ENCODE measurements at places on chromosomes 2 and 18.
A peak's percentile ranks its signal among the peaks of the same experiment; 100 is the strongest.

DNA sequence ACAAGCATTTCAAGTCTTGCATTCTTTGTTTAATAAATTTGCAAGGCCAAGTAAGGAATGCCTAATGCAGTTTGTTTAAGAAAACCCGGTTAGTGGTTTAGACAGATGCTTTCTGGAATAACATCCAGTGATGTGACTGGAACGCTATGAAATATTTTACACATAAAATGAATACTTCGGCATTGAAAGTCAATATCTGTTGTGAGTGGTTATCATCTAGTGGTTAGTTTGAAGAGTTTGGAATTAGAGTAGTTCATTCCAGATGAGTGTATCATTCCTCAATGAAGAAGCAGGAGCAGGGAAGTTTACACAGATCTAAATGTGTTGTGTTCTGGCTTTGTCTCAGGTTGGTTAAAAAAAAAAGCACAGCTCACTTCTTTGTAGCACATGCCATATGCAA, 608.0 kb upstream of the PIK3C3 start:
- DNase-seq: no peak

- DNase-seq: no peak
These were observed 16.9 kb upstream of the GNAL start for GRCh38 chr18:11672198-11672597.

DNA sequence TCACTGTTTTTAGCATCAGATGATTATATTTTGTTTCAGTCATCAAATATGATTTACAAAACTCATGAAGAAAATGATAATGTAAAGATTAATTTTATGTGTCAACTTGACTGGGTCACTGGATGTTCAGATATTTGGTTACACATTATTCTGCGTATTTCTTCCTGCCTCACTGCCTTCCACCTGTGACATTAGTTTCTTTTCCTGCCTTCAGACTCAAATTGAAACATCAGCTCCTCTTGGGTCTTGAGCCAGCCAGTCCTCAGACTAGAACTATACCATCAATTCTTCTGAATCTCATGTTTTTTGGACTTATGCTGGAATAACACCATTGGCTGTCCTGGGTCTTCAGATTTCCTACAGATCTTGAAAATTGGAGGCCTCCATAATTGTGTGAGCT, 96.7 kb downstream of the ZNF385B start:
- DNase-seq: no peak

DNA sequence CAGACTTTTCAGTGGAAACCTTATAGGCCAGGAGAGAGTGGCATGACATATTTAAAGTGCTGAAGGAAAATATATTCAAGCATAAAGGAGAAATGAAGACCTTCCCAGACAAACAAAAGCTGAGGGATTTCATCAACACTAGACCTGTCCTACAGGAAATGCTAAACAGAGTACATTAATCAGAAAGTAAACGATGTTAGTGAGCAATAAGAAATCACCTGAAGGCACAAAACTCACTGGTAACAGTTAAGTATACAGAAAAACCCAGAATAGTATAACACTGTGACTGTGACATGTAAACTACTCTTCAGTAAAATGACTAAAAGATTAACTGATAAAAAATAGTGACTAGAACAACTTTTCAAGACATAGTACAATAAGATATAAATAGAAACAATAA, 87.4 kb downstream of the ATP8B1 start:
- no peak for DNase-seq

DNA sequence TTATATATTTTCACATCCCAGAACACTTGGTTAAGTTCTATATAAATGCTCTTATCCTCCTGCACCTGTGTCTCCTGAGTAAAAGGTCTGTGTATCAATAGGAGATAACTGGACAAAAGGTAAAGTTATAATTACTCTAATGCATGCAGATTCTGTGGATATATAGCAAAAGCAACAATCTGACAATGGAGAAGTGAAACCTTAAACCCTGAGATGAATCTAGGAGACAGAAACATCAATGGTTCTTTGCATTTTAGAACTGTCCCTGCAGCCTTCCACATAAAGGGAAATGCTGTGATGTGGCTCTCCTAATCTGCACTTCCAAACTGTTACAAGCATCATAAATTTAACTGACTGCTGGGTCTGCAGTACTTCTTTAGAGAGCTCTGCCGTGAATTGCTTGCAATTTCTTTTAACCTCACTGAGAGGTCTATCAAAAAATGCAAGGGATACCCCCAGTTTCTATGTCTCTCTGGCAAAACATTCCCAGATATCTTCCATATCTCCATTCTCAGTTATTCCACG, 42.8 kb upstream of the FSIP2 start:
- no peak for DNase-seq

DNA sequence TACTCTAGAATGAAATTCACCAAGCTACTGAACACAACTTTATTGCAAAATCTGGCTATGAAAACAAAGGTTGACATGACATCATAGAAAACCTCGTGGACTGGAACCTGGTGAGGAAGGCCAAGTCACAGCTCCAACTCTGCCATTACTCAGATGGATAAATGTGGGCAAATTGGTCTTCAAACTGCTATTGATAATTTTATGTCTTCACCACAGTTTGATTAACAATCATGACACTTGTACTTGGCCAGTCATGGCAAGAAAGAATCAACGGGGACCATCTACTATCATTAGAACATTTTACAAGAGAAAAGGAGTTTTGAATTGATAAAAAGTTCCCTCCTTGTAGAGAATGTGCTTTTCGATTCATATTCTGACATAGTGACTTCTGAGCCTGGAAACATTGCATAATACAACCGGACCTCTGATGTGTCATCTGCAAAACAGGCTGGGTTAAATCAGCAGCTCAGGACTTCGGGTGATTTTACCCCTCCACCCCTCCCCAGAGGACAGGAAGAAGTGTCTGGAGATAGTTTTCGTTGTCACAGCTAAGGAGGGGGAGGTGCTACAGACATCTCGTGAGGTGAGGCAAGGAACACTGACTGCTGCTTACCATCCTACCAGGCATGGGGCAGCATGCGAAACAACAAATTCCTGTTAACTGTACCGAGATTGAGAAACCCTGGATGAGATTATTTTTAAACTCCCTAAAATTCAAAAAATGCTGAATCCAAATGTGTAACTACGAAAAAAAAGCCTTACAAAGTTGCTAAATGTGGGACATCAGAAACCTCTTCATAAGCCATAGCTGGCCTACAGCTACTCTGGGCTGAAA, 8.4 kb downstream of the L3MBTL4 start:
- DNase-seq: no peak

DNA sequence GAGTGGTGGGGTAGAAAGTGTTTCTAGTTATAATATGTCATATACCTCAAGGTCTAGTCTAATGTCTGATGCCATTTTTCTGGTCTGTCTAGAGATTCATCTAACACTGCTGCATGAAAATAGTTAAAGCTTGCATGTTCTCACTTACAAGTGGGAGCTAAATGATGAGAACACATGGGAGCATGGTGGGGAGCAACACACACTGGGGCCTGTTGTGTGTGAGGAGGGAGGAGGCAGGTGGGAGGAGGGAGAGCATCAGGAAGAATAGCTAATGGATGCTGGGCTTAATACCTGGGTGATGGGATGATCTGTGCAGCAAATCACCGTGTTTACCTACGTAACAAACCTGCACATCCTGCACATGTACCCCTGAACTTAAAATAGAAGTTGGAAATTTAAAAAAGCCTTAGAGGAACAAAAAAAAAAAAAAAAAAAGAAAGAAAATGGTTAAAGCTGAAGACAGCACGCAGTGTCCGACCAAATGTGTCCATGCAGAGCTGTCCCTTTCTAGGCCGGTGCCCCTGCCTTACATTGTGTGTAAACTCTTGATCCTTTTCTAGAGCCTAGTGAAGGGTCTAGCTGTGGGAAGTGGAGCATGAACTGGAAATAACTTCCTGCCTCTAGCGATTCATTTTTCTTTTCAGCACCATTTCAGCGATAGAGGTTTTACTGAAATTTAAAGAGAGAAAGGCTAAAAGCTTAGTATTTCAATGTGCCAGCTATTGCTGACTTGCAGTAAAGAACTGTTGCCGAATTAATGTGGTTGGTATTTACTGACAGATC, 94.0 kb downstream of the FMNL2 start:
- DNase-seq: no peak

- no peak for DNase-seq
These were observed 165.1 kb upstream of the NABP1 start for GRCh38 chr2:191512874-191513273.

GRCh38 chr2:86671337-86671981, 47.8 kb upstream of the RNF103 start:
- no peak for DNase-seq

DNA sequence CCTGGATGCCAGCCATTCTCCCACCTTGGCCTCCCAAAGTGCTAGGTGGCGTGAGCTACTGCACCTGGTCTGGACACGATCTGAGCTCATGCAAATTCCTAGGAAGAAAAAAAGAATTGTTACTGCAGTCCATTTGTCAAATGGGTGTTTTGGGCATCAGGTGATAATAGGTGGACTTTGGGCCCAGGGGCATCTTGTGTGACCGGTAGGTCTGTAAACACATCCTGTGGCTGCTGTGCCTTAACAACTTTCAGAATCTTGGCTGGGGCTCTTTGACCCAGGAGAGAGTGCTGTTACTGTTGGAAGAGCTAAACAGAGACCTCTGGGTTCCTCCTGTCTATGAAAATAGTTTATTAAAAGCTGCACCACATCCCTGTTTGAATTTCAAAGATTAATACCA, 34.9 kb upstream of the TFCP2L1 start:
- no peak for DNase-seq

DNA sequence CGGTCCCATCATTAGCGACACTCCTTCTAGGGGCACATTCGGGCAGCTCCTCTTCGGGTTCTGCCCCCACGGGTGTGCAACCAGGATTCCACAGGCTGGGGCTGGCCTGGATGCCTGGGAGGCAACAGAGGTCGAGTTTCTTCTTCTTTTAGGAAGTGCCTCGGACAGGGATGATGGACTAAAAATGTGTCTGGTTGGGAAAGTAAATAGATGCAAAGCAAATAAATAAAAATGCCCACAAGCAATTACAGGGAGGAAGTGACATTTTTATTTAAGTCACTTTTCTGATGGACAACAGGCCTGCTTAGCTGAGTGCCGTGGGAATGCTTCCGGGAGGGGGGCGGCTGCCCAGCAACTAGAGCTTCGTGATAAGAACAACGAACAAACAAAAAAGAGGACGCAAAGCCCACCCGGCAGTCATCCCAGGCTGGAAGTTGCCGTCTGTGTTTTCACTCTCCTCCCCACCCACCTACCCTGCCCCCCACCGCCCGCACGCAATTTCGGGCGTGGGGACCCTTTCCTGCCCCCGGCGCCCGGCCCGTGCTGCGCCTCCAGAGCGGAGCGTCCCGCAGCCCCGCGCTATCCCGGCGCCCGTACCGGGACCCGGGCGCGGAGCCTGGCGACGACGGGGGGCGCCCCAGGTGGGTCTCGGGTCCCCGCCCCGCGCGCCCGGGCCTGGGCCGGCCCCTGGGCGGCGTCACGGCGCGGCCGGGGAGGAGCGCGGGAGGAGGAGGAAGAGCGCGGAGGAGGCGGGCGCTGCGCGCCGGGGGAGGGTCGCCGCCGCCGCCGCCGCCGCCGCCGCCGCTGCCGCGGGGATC, 412 bp upstream of the NCK2 start:
- peak; percentile 84 for DNase-seq

GRCh38 chr18:46712406-46712805, 44.4 kb downstream of the ST8SIA5 start:
- DNase-seq: no peak

DNA sequence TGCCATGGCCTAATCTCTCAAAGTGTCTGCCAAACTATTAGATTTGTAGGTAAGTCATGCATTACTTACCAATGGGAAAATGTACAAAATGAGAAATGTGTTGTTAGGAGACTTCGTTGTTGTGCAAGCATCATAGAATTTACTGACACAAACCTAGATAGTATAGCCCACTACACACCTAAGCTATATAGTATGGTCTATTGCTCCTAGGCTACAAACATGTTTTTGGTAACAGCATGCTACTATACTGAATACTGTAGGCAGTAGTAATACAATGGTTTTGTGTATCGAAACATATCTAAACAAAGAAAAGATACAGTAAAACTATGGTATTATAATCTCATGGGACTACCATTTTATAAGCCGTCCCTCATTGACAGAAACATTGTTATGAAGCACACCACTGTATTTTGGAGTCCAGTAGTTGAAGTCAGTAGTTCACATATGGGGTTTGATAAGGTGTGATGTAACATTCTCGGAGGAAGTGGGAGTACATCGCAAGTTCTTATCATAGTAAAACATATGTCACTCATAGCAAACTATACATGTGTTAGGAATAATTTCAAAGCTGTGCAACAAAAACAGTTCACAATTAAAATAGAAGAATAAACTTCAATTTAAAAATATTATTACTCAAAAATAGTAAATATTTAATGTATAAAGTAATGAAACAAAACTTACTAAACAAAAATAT, 12.0 kb upstream of the GTF2A1L start:
- no peak for DNase-seq

DNA sequence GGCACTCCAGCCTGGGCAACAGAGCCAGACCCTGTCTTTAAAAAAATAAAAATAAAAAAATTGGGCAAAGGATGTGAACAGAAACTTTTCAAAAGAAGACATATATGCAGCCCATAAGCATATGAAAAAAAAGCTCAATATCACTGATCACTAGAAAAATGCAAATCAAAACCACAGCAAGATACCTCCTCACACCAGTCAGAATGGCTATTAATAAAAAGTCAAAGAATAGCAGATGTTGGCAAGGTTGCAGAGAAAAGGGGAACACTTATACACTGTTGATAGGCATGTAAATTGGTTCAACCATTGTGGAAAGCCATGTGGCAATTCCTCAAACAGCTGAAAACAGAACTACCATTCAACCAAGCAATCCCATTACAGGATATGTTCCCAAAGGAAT, 204.1 kb upstream of the SRD5A2 start:
- no peak for DNase-seq

GRCh38 chr2:95275151-95275515, 884 bp downstream of the PROM2 start:
- peak; percentile 53 for DNase-seq

GRCh38 chr2:119429225-119429981, 2.3 kb upstream of the TMEM37 start:
- DNase-seq: no peak

GRCh38 chr18:77086656-77087392, 45.8 kb downstream of the MBP start:
- DNase-seq: peak; percentile 83

DNA sequence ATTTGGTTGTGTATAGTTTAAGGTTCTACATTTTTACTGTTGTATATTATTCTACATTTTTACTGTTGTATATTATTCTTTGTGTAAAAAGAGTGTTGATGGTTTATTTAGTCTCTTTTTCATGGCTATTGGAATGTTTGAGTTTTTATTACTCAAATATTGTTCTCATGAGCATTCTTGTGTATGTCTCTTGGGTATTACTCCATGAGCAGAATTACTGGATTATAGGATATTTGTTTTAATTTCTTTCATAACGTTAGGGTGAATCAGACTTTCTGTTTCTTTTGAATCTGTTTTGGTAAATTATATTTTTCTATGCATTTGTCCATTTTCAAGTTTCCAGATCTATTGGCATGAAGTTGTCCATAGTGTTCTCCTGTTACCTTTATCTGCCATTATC, 111.6 kb downstream of the DYNAP start:
- no peak for DNase-seq

DNA sequence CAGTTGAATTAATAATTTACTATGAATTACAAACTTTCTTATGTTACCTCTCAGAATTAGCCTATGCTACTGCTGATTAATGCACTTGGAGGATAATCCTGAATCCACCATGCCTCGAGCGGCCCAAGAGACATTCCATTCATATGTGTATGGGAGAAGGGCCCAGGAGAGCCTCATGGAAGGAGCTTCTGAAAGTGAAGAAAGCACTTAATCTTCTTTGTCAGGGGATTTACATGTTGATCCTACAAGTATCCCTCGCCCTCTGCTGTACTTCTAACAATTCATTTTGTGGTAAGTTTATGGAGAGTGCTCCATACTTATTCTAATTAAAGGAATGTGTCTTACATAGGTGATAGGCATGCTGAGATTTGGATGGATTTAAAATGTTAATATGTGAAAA, 1189.1 kb upstream of the NXPH2 start:
- DNase-seq: no peak
